Mesendoderm (in vitro differentiated cells): ENCODE measurements at places on chromosomes 2 and 18.

- DNase-seq = no peak
Measured at GRCh38 chr2:238046725-238047270, 14.0 kb upstream of the SCLY start.

- no peak for DNase-seq
Measured at GRCh38 chr18:6495536-6495935, 80.8 kb upstream of the L3MBTL4 start.

- no peak for DNase-seq
Measured at GRCh38 chr2:96427169-96427568, 78.0 kb downstream of the NEURL3 start.

- DNase-seq = no peak
Measured at GRCh38 chr2:174972924-174973323, 32.3 kb downstream of the CHN1 start.

- DNase-seq = no peak
Measured at GRCh38 chr2:166044853-166045483, 82.9 kb downstream of the SCN1A start.

- no peak for DNase-seq
Measured at GRCh38 chr2:203819434-203820133, 48.0 kb upstream of the CTLA4 start.

DNA sequence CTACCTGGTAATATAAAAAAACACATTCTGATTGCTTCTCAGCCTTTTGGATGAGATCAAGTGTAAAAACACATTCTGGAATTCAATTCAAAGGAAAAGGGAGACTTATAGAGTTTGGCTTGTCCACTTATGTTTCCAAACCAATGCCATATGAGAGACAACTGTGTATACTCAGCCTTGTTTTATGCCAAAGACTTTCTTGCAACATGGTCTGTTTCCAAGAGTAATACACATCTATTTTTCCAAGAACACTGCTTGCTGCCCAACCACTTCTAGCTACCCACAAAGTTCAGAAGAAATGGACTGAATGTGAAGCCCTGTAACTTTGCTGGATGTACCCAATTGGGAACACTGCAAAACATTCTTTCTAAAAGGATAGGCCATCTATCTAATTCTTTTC lies 48.0 kb upstream of the GRB14 start:
- DNase-seq = no peak

- peak; percentile 85 for DNase-seq
Measured at GRCh38 chr2:223306371-223306770, 254.4 kb downstream of the KCNE4 start.

GRCh38 chr2:147094077-147094476 lies 750.8 kb upstream of the ACVR2A start:
- peak; percentile 19 for DNase-seq

- DNase-seq = no peak
Measured at GRCh38 chr2:1494257-1494656, 81.0 kb downstream of the TPO start.

GRCh38 chr2:65939687-65940086 lies 495.2 kb upstream of the MEIS1 start:
- DNase-seq = no peak

GRCh38 chr2:9741110-9741509 lies 102.2 kb upstream of the TAF1B start:
- no peak for DNase-seq

DNA sequence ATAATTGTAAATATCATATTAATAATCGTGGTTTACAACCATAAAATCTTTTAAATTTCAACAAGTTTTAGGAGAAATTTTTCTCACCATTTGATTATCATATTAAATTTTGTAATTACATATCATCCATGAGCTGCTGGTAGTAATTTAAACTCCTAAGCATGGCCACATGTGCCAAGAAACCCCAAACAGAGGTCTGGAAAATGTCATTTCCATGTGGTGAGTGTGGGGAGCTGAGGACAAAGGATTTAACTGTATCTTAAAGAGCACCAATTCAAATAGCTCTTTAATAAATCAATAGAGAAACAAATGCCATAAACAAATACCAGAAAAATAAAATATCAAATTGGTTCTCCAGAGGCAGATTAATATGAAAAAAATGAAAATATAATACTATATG lies 26.3 kb downstream of the PSME4 start:
- no peak for DNase-seq

DNA sequence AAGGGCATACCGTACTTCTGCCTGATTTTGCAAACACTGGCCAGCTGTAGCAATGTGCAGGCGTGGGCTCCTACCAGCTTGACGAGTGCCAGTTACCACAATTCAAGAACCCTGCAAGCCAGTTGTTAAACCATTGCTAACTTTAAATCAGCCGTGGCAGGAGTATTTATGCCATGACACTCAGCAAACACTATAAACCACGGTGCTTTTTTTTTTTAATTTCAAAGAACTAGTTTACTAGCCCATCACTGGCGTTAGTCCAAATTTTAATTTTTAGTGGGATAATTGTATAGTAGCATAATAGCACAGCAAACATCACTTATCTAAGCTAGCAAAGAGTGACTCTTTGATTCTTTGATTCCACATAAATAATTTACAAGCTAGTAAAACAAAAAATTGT lies 111.1 kb downstream of the COL4A4 start:
- no peak for DNase-seq

DNA sequence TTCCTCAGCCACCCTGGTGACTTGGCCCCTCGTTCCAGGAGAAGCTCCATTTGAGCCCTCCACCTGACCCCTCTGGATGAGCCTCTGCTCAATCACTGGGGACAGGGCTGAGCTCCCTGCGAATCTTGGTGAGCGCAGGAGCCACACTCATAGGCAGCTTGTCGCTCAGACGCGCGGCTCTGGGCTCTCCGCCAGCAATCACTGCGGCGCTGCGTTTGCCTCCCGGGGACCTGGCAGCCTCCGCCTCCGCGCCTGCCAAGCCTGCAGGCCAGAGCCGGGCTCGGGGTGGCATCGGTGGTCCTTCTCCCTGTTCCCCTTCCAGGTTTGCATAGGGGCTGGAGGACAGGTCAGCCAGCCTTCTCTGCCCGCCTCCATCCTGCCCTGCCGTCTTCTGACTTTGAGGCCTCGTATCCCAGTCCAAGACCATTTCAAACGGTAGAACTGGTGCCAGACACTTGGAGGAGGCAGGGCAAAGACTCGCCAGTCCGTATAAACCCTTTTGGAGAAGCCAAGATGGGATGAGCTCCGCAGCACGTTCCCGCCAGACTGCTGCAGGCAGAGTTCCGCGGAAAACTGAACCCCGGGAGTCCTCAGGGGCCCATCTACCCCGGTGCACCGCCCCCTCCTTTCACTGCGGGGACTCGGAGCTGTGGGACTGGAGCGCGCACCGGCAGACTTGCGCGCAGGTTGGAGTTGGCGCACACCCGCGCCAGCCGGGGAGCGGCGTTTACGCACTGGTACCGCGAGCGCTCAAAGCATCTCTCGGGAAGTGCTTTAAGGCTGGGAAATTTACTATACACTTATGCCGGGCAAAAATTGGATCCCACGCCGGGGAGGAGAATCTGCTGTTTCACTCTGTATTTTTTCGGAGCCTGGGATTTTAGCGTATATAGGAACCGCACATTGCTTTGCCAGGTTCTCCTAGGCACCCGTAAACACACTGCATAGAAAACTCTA lies 1.1 kb upstream of the TACR1 start:
- DNase-seq = peak; percentile 59

DNA sequence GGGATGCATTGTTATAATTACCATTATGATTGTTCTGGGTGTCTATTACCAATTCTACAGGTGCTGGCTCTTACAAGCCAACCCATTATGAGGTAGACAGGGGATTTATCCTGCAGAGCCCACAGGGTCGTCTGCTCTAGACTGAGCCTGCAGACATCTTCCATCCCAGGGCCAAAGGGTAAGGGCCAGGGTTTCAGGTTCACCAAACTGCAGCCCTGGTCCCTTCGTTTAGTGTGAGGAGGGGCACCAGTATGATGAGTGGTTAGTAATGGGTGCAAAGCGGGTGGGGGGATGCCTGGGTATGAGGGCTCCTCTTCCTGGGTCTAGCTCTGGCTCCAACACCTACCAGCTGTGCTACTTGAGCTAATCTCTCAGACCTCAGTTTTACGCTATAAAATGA lies 1.2 kb upstream of the ARID5A start:
- DNase-seq = no peak

- DNase-seq = no peak
Measured at GRCh38 chr2:160220026-160220425, 20.0 kb upstream of the ITGB6 start.

DNA sequence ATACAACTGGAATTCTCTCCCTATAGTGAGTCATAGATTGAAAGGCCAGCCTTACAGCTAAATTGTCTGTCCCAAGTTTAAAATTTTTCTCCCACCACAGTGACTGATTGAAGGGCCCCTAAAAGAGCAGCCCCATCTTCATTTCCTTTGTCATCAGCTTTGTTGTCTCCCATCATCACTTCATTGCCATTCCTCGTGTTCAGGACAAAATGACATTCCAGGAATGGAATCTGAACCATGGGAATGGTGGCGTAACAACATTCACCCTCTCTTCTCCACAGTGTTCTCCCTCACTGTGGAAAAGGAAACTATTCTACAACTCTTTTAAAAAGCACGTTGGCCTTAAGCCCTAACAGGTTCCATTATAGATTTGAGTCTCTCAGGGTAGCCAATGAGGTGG lies 52.1 kb downstream of the PSTPIP2 start:
- peak; percentile 29 for DNase-seq

GRCh38 chr2:154709215-154709614 lies 10.7 kb downstream of the KCNJ3 start:
- DNase-seq = no peak
